ENCODE measurements at places on chromosomes 3 and 15. TPM values are rescaled to one million over a fixed set of nuclear protein-coding genes. Genes with fewer than 3 reads are reported as not detected.

GRCh38 chr15:88605189-88606069 is 15.7 kb upstream of the AEN start:
- H3K27ac ChIP-seq, result no peak overlapping the region
- no peaks in the 10 kb centered on the region for H3K36me3 ChIP-seq
- peaks cover 61% of the 10 kb centered on the region for H3K4me1 ChIP-seq
- DNase-seq, result peak; percentile 85
- H3K27me3 ChIP-seq, result peaks cover 81% of the 10 kb centered on the region

DNA sequence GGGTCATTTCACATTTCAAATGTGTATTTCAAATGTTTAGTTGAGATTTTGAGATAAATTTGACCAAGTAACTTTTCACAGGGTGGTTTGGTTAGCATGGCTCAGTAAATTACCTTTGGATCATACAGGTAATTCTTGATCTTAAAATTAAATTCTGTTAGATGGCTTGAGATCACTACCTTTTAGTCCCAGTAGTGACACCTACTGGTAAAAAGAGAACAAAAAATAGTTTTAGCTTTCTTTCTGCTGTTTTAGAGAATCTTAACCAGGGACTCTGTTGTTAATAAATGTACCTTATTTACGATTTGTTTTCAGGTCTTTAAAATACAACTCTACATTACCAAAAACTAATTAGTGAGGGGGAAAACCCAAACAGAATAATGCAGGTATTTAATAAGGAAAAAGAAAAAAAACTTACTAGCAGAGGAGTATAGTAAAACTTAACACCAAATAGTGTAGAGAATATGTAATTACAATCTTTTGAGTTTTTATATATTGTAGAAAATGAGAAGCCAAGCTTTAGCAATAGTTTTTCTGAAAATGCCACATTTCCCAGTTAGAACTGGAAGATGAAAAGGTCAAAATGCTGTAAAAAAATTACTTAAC is 620.3 kb upstream of the AGTR1 start:
- 0 out of 2 replicates have a peak, but pooled peaks cover 4% of the 10 kb centered on the region for H3K4me1 ChIP-seq
- DNase-seq, result no peak
- no peaks in the 10 kb centered on the region for H3K36me3 ChIP-seq
- no peak overlapping the region for H3K4me3 ChIP-seq
- H3K27ac ChIP-seq, result no peak overlapping the region

GRCh38 chr15:31499953-31500765 is 173.5 kb downstream of the KLF13 start:
- H3K36me3 ChIP-seq, result no peaks in the 10 kb centered on the region
- H3K4me3 ChIP-seq, result no peak overlapping the region
- H3K27ac ChIP-seq, result no peak overlapping the region

GRCh38 chr15:58258501-58259292 is 120.5 kb downstream of the AQP9 start:
- H3K4me1 ChIP-seq, result peaks cover 57% of the 10 kb centered on the region
- no peak for DNase-seq
- H3K27ac ChIP-seq, result no peak overlapping the region
- H3K36me3 ChIP-seq, result peaks cover 24% of the 10 kb centered on the region

The RAB5A gene
- 84.8 TPM for total RNA-seq
